ENCODE measurements at places on chromosomes 2 and 18.

- peak; percentile 87 for DNase-seq
These were observed 156.4 kb downstream of the DSEL start for GRCh38 chr18:67359873-67360838.

- no peak for DNase-seq
These were observed 312.4 kb upstream of the SPHKAP start for GRCh38 chr2:228493852-228494251.

GRCh38 chr2:26162963-26163362 is 9.9 kb upstream of the GAREM2 start:
- no peak for DNase-seq

GRCh38 chr2:125240870-125241269 is 1215.8 kb downstream of the CNTNAP5 start:
- DNase-seq = no peak

DNA sequence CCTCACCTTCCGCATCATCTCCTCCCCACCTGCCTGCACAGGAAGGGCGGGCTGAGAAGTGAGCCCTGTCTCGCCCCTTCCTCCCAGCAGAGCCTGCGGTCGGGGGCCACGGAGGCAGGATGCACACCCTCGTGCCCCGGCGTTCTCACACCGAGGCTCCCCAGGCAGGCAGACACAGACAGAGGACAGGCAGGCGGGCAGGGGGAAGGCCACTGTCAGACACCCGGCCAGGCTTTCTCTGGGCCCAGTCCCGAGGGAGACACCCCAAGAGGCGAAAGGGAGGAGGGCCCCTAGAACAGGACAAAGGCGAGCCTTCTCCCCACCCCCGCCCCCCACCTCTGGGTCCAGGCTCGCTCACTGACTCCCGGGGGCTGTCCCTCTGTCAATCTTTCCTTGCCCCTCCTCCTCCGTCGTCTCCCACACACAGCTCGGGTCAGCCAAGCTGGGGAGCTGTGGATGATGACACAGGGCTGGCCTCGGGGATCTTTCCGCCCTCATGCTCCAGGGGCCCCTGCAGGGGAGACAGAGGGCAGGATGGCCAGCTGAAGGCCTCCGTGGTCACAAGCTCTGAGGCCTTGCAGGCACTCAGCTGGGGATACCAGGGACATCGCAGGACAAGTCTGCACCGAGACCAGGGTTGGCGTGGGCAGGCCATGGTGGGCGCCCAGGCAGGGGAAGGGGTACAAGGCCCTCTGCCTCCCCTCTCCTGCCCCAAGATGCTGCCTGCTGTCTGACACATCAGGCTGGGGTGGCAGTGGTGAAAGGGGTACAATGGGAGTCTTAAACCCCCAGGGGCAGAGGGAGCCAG is 24.9 kb downstream of the BIN1 start:
- DNase-seq = no peak

DNA sequence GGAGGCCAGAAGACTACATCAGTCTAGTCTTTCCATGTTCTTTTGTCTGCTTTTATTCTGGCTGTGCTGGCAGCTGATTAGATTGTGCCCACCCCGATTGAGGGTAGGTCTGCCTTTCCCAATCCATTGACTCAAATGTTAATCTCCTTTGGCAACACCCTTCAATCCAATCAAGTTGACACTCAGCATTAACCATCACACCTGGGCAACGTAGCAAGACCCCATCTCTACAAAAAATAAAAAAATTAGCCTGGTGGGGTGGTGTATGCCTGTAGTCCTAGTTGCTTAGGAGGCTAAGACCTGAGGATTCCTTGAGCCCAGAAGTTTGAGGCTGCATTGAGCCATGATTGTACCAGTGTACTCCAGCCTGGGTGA is 33.5 kb downstream of the EML4 start:
- no peak for DNase-seq

GRCh38 chr2:625415-626333 is 51.5 kb downstream of the TMEM18 start:
- DNase-seq = no peak

GRCh38 chr2:97819754-97820153 is 106.4 kb downstream of the ZAP70 start:
- DNase-seq = no peak

GRCh38 chr2:222736301-222736700 is 64.8 kb downstream of the MOGAT1 start:
- no peak for DNase-seq

- no peak for DNase-seq
These were observed 24.1 kb downstream of the MRPL35 start for GRCh38 chr2:86223140-86223926.

- DNase-seq = no peak
These were observed 71.9 kb downstream of the TCF4 start for GRCh38 chr18:55515941-55516710.

GRCh38 chr2:15751477-15751876 is 159.8 kb downstream of the DDX1 start:
- DNase-seq = no peak

- DNase-seq = no peak
These were observed 118.8 kb upstream of the SP3 start for GRCh38 chr2:174083843-174084458.

GRCh38 chr18:48990481-48991318 is 39.9 kb upstream of the SMAD7 start:
- DNase-seq = no peak

GRCh38 chr2:215831296-215831913 is 181.9 kb downstream of the MREG start:
- no peak for DNase-seq

DNA sequence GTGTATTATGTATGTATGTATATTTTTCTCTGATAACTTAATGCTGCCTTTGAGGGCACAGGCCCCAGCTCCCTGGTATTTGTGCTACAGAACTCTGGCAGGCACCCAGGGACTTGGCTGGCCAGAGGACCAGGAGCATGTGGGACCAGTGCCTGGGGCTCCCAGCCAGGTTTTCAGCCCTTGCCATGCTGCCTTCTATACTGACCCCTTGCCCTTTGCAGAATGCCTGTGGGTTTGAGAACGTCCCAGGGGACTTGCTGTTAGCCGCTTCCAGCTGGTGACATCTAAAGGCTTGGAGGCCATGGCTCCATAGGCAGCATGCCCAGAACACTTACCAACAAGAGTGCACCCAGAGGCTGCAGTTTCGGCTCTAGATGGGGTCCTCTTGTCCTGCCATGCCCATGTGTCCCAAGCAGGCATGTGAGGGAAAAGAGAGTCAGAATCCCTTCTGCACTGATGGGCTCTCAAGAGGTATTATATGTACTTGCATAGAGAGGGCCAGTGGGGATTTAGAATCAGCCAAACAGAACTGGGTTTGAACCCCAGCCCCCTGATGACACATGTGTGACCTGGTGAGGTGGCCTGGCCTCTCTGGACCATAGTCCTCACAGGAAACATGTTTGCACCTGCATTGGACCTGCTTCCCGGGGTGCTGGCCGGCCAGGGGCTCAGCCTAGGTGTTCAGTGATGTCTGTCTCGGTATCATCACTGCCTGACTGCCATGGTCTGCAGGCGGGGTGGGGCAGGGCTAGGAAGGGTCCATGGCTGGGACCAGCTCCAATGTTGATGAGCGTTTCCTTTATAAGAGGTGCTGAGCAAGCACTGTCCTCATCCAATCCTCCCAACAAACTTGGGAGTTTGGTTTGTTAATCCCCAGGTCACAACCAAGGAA is 119.2 kb upstream of the FHL2 start:
- peak; percentile 14 for DNase-seq

GRCh38 chr2:71276311-71277146 is 49.6 kb upstream of the PAIP2B start:
- DNase-seq = peak; percentile 36

DNA sequence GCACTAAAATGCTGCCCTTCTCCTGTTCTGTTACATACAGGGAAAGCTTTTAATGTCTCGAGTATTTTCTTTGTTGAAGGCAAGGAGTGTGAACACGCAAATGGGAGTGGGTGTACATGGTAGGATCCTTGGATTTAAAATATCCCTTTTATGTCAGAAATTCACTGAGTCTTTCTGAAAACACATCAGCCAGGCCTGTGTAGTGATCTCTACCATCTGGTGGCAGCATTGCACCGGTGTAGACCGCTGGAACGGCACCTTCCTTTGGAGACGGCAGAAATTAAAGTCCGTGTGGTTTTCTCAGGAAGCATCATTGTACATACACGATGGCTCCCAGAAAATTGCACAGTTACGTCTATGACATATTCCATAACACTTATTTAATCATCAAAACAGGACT is 515.8 kb downstream of the GALR1 start:
- DNase-seq = no peak
